ENCODE measurements at places on chromosomes 7 and 10.

GRCh38 chr7:45237788-45238461 is 80.3 kb downstream of the RAMP3 start:
- no peak for DNase-seq

DNA sequence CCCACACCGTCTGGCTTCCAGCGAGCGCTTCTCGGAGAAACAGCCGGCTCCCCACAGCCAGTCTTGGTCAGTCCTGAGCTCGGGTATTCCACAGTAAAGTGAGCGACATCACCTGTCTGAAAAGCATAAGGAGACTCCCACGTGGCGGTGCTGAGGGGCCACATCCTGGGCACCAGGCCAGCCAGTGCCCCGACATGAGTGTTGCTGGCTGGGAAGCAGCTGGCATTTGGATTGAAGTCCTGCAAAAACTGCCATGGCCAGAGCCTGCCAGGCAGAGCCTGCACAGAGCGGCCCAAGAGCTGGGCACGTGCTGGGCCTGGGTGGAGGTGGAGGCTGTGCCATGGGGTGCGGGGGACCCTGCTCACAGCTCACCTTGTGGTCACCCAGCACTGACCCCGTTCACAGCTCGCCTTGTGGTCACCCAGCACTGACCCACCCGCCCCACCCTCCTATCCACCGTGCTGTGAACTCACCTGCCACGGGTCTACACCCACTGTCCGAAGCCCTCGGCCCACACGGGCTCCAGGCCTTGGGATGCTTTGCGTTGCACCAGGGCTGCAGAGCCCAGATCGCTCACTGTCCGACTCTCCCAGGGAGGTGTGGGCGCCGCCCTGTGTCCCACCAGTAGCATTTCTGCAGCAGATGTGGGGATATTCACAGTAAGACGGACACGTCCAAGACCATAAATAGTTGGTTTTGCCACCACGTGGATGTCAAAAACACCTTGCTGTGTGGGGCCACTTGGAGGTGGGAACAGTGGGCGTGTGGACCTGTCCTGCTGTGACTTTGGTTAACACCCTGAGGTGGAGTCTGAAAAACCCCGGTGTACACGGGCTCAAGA is 48.8 kb downstream of the PITRM1 start:
- DNase-seq: no peak

DNA sequence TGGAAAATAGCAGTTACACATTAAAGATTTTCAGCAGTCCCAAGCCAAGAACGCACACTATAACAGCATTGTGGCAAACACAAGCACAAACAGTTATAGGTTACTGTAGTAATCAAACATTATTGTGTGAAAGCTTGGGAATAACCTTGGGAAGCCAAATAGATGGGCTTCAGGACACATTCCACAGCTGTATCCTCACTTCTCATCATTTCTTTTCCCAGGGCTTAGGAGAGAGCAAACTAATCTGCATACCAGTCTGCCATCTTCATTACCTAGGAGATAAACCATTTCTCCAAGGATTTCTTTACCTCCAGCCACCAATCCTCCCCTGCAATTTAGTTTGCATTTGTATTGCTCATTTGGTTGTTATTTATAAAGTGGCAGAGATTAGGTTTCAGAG is 352.4 kb downstream of the SH2D4B start:
- no peak for DNase-seq

- no peak for DNase-seq
Observed at GRCh38 chr10:79246209-79246581, 101.1 kb upstream of the PPIF start.

GRCh38 chr7:82715344-82715743 is 271.8 kb upstream of the CACNA2D1 start:
- DNase-seq: no peak

GRCh38 chr7:7104971-7105370 is 77.4 kb upstream of the C1GALT1 start:
- no peak for DNase-seq

- peak; percentile 34 for DNase-seq
Observed at GRCh38 chr7:27179503-27180430, 5.3 kb downstream of the HOXA11 start.

GRCh38 chr7:37947138-37947940 is 26.9 kb downstream of the EPDR1 start:
- DNase-seq: no peak

GRCh38 chr7:32093415-32094408 is 23.5 kb upstream of the PDE1C start:
- no peak for DNase-seq

DNA sequence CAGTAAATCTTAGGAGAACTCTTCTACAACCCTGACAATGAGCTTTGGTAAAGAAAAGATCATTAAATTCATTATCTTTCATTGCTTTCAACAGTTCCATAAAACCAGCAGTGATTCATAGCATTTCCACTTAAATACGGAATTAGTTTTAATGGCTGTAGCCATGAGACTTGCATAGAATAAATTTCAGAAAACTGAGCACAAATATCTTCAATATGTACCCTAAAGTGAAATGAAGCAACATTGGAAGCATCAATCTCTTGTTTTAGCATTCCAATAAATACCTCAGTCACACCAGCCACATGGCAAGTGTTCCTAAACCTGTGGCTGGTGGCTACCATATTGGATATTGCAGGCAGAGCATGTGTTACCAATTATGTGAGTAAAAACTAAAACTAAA is 3.6 kb upstream of the RARRES2 start:
- no peak for DNase-seq

DNA sequence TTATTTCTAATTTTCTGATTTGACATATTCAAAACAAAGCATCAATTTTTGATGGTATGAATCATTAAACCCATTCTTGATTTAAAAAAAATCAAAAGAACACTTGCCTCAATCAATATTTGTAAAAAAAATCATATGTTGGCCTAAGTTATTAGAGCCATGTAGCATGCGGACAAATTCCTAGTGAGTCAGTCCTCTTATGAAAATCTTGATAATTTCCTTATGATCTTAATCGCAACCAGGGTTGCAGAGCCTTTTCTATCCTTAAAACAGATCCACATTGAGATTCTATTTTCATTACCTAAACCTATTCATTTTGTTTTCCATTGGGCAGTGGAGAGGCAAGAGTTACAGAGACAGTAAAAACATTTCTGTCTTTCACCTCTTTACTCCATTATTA is 203.2 kb downstream of the ARL4A start:
- DNase-seq: no peak

DNA sequence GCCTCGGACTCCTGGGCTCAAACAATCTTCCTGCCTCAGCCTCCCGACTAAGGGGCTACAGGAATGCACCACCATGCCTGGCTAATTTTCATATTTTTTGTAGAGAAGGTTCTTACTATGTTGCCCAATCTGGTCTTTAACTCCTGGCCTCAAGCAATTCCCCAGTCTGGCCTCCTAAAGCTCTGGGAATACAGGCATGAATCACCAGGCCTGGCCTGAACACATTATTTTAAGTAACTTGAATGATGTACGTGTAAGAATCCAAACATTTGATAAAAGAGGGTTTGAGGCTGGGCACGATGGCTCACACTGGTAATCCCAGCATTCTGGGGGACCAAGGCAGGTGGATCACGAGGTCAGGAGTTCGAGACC is 13.0 kb upstream of the BAMBI start:
- DNase-seq: no peak

DNA sequence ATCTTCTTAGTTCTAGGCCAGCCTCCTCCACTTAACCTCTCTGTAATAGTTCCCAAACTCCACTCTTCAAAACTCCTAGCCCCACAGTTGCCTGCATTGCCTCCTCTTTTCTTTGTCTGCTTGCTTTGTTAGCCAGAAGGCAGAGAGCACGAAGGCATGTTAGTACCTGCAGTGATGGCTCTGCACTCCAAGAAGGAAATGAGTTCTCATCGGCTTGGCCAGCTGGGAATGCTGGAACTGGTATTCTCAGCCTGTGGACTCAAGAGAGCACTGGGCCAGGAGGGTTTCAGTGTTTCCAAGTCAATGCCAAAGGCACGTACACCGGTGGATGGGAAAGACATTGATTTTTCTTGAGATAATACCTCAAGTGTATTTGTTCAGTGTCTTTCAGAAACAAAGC is 66.3 kb upstream of the HABP2 start:
- no peak for DNase-seq

- DNase-seq: no peak
Observed at GRCh38 chr10:110323503-110323902, 18.8 kb upstream of the SMNDC1 start.

- DNase-seq: no peak
Observed at GRCh38 chr7:151137076-151137675, 30.3 kb downstream of the GBX1 start.

DNA sequence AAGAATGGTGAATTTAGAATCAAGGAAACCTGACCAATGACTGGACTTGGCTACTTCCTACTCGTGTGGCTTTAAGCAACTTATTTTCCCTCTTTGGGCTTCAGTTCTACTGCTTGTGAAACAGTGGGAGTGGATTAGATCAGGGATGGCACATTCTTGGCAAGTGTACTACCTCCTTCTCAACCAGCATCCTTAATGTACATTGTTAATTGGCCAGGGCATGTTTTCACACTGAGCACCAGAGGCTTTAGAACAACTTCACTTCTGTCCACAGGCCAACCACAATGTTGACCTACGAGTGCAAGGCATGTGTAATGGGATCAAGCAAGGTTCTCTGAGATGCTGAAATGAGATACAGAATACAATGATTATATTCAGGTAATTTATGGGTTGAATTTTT is 315.3 kb downstream of the ADRA2A start:
- DNase-seq: no peak

- no peak for DNase-seq
Observed at GRCh38 chr10:59176241-59177030, at the start of gene PHYHIPL. PHYHIPL (plus strand) TSS chr10:59176643; CDS start chr10:59176854, 211 bp downstream.

DNA sequence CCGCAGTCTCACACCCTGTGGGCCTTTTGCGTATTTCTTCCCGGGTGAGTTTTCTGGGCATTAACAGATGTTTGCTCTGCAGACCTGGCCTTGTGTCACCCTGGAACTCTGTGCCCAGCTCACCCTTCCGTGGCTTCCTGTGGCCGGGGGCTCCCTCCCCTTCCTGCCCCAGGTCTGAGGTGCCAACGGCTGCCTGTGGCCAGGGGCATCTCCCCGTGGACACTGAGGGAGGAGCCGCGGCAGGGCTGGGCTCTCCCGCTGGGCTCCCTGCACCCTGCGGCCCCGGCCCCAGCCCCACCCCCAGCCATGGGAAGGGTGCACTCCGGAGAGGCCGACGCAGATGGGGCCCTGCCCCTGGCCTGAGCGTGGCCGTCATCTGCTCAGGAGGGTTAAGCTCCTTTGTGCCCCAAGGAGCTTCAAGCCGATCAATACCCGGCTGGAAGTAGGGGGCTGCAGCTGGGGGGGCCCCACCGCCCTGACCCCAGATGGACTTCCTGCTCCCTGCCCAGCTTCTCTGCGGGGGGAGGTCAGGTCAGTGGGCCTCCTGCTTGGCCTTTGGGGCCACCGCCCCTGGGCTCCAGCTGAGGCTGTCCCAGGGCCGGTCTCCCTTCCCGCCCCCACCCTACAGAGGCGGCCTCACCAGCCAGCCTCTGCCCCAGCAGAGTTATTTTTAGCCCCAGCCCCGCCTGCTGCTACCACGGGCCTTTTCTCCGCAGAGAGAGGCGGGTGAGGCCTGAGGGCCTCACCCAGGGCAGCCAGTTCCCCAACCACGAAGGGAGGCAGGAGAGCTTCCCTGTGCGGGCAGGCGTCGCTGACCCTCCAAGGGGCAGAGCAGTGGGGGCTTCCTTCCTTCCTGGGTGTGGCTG is 24.2 kb downstream of the PWWP2B start:
- no peak for DNase-seq

GRCh38 chr10:107280293-107280692 is 115.8 kb upstream of the SORCS1 start:
- DNase-seq: no peak

- DNase-seq: no peak
Observed at GRCh38 chr7:115060095-115060870, 138.4 kb downstream of the MDFIC start.

- no peak for DNase-seq
Observed at GRCh38 chr10:131674130-131674529, 226.7 kb upstream of the PPP2R2D start.

DNA sequence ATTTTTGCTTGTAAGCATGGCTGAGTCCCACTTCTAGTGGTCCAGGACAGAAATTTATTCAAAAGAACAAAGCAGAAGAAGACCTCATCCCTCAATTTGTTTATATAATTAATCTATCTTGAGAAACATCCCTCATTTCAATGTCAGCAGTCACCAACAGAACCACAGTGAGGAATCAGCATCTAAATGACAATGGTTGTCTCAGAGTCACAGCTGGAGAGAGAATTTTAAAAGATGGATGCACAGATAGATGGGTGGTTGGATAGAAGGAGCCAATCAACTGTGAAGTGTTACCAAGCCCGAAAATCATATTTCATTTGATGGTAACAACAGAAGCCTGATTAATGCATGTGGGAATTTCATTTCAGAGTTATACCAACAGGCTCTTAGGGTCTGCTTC is 55.0 kb downstream of the ICA1 start:
- DNase-seq: no peak

DNA sequence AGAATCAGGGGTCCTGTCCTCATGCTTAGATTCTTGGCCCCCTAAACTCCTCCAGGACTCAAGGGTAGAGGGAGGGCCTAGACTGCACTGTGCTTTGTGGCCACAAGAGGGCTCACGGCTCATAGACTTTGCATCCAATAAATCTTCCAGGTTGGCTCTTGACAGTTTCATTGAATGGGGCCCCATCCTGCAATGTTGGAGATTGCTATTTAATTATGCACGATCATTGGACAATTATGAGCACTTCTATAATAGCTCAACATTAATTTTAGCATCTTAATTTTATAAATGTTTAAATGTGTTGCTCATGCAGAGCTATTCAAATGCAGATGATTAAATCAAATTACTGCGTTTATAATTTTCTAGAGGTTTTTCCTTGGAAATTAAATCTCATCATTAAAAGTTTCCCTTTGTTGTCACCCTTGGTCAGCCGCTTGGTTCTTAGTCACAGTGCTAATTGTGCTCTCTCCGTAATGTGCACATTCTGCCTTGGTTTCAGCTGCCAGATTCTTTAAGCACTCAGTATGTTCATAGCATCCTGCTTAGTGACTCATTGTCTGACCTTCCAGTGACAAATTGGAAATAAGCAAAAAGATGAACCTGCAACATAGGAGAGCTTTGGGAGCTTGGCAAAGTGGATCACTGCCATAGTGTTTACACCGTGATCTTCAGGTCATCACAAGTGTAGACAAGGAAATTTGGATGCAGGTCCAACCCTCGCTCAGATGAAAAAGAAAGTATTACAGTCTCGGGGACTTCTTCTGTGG is 33.4 kb upstream of the PLPP4 start:
- DNase-seq: no peak

GRCh38 chr10:29012926-29013554 is 275.8 kb upstream of the LYZL1 start:
- no peak for DNase-seq

DNA sequence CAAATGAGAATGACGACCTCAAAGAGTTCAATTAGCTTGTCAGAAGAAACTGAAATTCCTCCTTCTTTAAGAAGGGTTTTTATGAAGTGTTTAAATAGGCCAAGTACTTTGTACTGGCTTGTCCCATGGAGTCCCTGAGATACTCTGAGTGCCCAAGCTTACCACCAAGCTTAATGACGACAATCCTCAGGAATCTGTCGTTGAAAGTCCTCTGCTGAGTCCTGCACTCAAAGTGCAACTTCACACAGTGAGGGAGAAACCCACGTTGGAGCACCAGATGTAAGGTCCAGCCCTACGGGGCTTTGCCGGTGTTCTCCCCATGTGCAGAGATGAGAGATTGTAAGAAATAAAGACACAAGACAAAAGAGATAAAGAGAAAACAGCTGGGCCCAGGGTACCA is 42.8 kb upstream of the AKR1C2 start:
- no peak for DNase-seq

All from activated T-helper 9 cell treated with anti-CD3 and anti-CD28 coated beads, Interleukin-2, amount 50 U/mL, for 16 hours (primary cell).